ENCODE measurements at places on chromosomes 11 and 22. TPM values are rescaled to one million over a fixed set of nuclear protein-coding genes. Genes with fewer than 3 reads are reported as not detected.
A peak's percentile ranks its signal among the peaks of the same experiment; 100 is the strongest.

DNA sequence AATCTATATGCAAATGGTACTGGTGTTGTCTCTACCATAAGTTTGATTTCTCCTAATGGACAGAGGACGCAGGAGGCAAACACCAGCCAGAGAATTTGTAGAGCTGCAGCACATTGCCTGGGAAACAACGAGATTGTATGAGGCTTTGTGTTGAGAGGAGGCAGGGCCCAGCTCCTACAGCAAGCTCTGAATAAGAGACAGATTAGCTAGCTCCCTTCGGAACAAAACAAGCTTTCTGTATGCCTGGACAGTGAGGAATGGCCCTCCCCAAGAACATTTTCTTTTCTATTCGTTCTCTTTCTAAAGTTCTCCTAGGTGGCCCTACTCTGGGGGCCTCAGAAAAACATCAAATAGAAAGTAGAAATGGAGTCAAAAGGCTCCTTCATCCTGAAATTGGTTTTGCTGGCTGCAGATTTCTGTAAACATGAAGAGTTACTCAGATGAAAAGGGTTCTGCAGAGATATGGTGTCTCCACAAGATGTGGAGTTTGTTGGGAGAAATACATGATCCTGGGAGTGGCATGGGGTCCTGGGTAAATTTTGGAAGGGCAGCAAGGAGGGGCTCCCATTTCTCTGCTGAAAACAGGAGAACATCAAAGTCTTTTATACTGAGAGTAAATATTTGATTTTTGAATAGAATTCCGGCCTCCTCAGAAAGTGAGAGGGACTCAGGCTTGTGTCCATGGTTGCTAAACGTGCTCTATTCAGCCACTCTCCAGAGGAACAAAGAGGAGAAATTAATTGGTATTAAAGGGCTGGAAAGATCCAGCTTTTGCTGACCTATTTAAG lies 6.8 kb upstream of the HEPACAM start:
- no peak for DNase-seq

GRCh38 chr22:35209203-35209602 lies 48.1 kb upstream of the HMGXB4 start:
- no peak for DNase-seq

- peak; percentile 53 for DNase-seq
Measured at GRCh38 chr11:77403211-77403610, 70.7 kb downstream of the PAK1 start.

The OR6A2 gene
- not detected for polyA plus RNA-seq

DNA sequence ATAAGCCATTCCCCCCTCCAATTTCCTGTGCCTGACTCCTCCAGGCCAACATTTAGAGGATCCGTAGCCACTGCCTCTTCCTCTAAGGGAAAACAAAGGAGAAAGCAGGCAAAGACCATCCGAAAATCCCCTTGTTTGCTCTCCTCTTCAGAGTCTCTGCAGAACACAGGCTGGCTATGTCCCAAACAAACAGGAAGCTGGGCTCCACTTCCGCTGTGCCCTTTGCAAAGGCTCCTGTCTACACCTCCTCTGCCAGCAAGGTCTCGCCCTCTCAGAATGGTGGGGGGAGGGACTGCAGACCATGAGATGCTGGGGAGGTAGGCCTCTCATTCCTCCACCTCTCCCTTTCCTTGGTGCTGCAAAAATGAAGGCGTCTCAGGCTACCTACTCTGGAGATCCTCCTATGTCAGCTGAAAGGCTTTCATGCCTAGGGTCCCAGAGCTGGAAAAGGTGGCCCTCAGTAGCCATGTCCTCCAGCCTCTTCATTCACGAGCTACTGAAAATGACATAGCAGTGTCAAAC lies 596.2 kb downstream of the BUD13 start:
- DNase-seq, result no peak

The SPTBN2 gene
- 6.0 TPM for polyA plus RNA-seq

GRCh38 chr11:133896028-133896427 lies 50.7 kb upstream of the SPATA19 start:
- no peak for DNase-seq

- DNase-seq, result no peak
Measured at GRCh38 chr22:31275018-31275417, 17.3 kb downstream of the PIK3IP1 start.

DNA sequence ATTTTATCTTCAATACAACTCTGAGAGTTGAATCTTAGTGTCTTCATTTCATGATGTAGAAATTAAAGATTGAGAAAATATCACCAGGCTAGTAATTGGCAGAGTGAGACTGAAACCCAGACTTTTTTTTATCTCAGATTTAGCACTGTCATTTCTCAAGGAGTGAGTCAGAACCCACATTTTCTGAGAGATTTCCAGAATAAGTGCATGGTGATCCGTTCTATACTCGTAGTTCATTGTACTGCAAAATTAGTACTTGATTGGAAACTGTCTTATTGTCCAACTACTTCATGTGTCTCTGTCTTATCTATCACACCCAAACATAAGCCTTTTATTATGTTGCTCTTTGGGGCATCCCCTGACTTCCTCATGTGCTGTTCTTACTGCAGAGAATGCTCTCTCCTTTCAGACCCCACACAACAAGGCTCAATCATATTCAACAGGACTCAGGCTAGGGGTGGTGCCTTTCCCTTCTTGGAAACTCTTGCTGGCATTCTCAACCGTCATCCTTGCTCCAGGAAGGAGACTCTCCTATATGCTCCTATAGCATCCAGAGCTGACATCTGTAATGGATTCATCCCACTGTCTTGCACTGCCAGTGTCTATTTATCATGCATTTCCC lies 76.7 kb upstream of the BLID start:
- DNase-seq, result peak; percentile 58

DNA sequence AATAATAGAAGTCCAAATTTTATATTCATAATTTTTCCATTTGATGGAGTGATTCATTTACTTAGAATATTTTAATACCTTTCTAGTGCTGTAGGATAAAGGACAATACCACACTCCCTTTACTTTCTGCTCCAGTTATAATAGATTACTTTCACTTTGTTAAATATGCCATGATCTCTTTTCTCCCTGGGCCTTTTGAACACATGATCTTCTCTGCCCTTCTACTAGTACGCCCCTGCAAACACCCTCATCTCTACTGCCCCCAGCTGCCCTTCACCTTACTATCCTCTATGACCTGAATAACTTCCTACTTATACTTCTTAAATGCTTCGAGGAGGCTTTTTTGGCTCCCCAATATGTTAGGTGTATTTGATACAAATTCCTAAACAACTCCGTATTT lies 177.3 kb downstream of the GUCY1A2 start:
- DNase-seq, result no peak

GRCh38 chr11:86608251-86608799 lies 64.1 kb downstream of the ME3 start:
- DNase-seq, result peak; percentile 61

The UBQLNL gene
- 2.1 TPM for polyA plus RNA-seq

GRCh38 chr11:7532405-7533145 lies 18.8 kb downstream of the PPFIBP2 start:
- DNase-seq, result no peak

- DNase-seq, result no peak
Measured at GRCh38 chr11:116085031-116085635, 580.9 kb upstream of the CADM1 start.

The TMEM126A gene
- polyA plus RNA-seq, result 42.9 TPM

Measured in cardiac muscle cell (in vitro differentiated cells and primary cell).